ENCODE measurements at places on chromosomes 3 and 15. TPM values are rescaled to one million over a fixed set of nuclear protein-coding genes. Genes with fewer than 3 reads are reported as not detected.

- no peaks in the 10 kb centered on the region for H3K27me3 ChIP-seq
- no peaks in the 10 kb centered on the region for H3K36me3 ChIP-seq
- DNase-seq, result no peak
- H3K27ac ChIP-seq, result no peak overlapping the region
- H3K4me1 ChIP-seq, result peaks cover 3% of the 10 kb centered on the region
Measured at GRCh38 chr3:59810606-59811005, 760.8 kb upstream of the CFAP20DC start.

GRCh38 chr3:149180057-149180573, 41.5 kb downstream of the CP start:
- H3K4me1 ChIP-seq, result no peaks in the 10 kb centered on the region
- DNase-seq, result peak; percentile 27
- H3K27me3 ChIP-seq, result no peaks in the 10 kb centered on the region
- H3K27ac ChIP-seq, result peak overlapping the region; percentile 2

DNA sequence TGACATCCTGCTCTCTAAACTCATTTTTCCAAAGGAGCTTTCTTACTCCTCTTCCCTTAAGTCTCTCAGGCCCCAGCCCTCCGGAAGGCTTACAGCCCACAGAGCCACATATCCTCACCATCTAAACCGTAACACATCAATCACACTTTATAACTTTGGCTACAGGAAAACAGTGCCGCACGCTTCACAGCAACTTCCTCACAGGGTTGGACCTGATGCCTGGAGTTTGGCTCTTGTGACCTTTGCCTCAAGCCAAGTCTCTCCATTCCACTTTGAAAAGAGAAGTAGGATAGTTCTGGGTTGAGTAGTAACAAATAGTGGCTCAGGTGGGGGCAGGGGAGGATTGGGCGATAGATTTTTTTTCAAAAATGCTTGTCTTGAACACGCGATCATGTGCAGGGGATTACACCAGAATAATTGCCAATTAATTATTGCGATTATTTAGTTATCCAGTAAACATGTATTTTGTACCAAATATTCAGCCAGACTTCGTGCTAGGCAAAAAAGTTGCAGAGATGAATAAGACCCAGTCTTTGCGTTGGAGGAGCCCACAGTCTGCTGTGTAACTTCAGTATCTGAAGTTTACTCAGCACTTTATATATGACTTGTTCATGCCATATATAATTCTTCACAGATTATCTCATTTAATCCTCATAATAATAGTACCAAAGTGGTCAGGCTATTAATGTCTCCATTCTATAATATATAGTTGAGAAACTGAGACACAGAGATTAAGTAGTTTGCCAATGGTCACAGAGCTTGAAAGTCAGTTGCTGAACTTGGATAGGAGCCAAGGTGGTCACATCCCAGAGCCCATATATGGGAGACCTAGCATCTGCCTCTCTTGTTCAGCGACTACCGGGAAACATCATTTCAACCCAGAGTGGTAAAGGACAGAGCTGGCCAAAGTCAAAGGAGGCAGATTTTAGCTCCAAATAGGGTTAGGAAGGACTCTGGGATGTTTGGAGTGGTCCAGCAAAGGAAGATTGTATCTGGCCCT, 2.4 kb upstream of the ETV5 start:
- H3K4me1 ChIP-seq, result peaks cover 9% of the 10 kb centered on the region
- no peak overlapping the region for H3K4me3 ChIP-seq
- no peak for DNase-seq
- no peak overlapping the region for H3K27ac ChIP-seq

GRCh38 chr15:82140886-82141285, 95.1 kb upstream of the MEX3B start:
- DNase-seq, result peak; percentile 71
- no peak overlapping the region for H3K4me3 ChIP-seq
- peaks cover 4% of the 10 kb centered on the region for H3K36me3 ChIP-seq
- H3K27ac ChIP-seq, result no peak overlapping the region

GRCh38 chr3:189567766-189568420, 63.3 kb upstream of the TP63 start:
- no peaks in the 10 kb centered on the region for H3K4me1 ChIP-seq
- H3K27me3 ChIP-seq, result no peaks in the 10 kb centered on the region
- DNase-seq, result no peak
- H3K36me3 ChIP-seq, result no peaks in the 10 kb centered on the region
- no peak overlapping the region for H3K4me3 ChIP-seq

The TPRG1 gene
- total RNA-seq, result 13.8 TPM

DNA sequence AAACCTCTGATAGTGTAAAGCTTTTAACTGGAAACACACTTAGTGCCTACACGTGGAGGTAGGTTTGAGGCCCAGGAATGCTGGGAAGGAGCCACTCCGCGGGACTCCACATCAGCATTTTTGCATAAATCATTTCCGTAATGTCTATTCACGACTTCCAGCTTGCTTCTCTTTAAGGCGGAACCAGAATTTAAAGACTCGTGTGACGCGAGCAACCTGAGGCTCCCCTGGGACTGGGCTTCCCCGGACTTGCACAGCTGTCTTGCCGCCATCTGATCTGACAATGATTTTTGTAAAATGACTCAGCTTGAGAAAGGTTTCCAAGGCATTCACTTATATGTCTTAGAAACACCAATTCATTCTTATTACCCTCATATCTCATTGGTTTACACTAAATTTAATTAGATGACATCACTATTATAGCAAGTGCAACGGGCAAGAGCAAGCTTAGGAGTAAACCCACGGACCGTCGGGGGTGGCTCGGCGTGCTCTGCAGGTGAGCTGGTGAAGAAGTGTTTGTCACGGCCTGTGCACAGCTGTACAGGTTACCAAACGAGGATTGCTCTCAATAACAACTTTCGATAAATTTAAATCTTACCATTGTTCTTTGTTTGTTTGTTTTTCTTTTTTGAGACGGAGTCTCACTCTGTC, 95.2 kb downstream of the CHSY1 start:
- peaks cover 5% of the 10 kb centered on the region for H3K4me1 ChIP-seq
- no peak for DNase-seq

DNA sequence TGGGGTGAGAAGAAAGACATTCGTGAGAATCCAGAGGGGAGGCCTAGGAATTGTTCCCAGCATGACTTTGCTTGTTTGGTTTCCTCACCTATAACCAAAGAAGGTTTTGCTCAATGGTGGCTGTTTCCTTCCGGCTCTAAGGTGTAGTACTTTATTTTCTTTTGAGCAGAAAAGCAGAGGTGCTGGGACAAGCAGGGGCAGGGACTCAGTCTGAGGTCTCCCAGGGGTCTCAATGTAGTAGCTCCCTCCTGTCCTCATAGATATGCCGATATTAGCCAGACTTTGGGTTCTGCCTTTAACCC, 41.6 kb downstream of the ZBTB38 start:
- peak overlapping the region; percentile 79 for H3K27ac ChIP-seq
- H3K4me1 ChIP-seq, result peaks cover 29% of the 10 kb centered on the region
- no peak for DNase-seq
- no peak overlapping the region for H3K4me3 ChIP-seq

GRCh38 chr3:61741551-61741950, 180.2 kb downstream of the PTPRG start:
- H3K4me1 ChIP-seq, result no peaks in the 10 kb centered on the region
- no peak for DNase-seq
- no peaks in the 10 kb centered on the region for H3K27me3 ChIP-seq
- no peak overlapping the region for H3K27ac ChIP-seq
- no peaks in the 10 kb centered on the region for H3K36me3 ChIP-seq
- H3K4me3 ChIP-seq, result no peak overlapping the region

- H3K27me3 ChIP-seq, result no peaks in the 10 kb centered on the region
- no peak overlapping the region for H3K27ac ChIP-seq
- DNase-seq, result no peak
- no peaks in the 10 kb centered on the region for H3K36me3 ChIP-seq
- no peaks in the 10 kb centered on the region for H3K4me1 ChIP-seq
Measured at GRCh38 chr3:150912501-150912900, 7.3 kb upstream of the MINDY4B start.

DNA sequence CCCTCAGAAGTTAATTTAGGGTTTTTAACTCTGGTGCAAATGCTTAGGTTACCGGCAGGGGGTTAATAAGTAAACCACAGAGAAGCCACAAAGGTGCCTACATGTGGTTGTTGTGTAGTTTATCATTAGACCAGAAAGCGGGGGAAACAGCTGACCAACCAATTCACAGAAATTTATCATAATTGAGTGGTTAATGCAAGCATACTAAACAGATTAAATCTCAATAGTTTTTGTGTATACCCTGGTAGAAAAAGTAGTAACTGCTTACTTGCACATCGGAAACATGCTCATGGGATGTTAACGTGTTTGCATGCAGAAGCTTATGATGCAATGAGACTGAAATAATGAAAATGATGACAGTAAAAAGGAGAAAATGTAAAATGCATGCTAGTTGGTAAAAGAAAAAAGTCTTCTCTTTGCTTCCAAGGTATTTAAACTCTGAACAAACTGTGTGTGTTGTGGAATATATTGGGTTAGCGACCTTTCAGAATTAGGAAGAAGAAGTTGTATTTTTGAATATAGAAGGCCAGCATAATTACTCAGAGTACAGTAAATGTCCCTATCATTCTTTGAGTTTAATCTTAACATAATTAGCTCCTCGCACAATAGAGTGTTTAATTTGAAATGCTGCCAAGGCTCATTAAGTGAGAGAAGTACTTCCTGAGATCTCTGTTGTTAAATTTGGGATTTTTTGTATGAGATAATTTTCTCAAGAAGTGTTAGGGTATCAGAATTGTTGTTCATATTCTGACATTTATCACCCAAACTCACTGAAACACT, 316.2 kb downstream of the PTPRG start:
- H3K4me1 ChIP-seq, result peaks cover 25% of the 10 kb centered on the region
- H3K36me3 ChIP-seq, result no peaks in the 10 kb centered on the region
- no peaks in the 10 kb centered on the region for H3K27me3 ChIP-seq
- H3K4me3 ChIP-seq, result no peak overlapping the region
- DNase-seq, result no peak

DNA sequence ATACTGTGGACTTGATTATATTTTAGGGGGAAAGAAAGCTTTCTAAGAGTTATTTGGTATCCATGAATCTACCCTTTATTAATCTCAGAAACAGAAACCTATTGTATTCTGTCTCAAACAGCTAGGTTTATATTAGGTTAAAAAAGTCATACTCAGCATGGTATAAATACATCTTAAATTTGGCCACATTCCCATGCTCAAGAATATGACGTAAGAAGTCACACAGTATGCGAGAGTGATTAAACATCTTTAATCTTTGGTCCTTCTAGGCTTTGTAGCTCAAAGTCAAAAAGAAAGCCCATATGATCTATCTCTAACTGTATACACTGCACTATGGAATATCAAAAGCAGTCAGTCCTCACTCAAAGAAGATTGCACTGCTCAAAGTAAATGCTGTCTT, 131.4 kb downstream of the EPHA3 start:
- no peak for DNase-seq
- no peaks in the 10 kb centered on the region for H3K27me3 ChIP-seq
- H3K36me3 ChIP-seq, result no peaks in the 10 kb centered on the region
- no peaks in the 10 kb centered on the region for H3K4me1 ChIP-seq
- no peak overlapping the region for H3K4me3 ChIP-seq

The SKOR1 gene
- total RNA-seq, result 0.17 TPM

The COPS2 gene
- 46.3 TPM for total RNA-seq

The MCTP2 gene
- 34.9 TPM for total RNA-seq

DNA sequence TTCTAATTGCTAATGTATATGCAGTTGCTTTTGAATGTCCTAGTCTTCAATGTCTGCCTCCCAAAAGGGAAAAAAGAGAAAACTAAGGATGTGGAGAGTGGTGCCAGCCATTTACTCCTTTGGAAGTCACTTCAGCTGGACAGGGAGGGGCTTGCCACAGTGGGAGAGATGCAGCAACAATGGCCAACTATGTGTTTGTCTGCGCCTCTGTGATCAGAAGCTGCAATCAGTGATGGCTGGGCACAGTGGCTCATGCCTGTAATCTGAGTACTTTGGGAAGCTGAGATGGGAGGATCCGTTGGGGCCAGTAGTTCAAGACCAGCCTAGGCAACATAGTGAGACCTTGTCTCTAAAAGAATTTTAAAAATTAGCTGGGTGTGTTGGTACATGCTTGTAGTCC, 16.7 kb upstream of the CLRN1 start:
- H3K27me3 ChIP-seq, result no peaks in the 10 kb centered on the region
- H3K4me3 ChIP-seq, result no peak overlapping the region
- no peak overlapping the region for H3K27ac ChIP-seq
- no peaks in the 10 kb centered on the region for H3K36me3 ChIP-seq
- no peak for DNase-seq

The CLDN16 gene
- 2.0 TPM for total RNA-seq

The PEX5L gene
- 0.15 TPM for total RNA-seq

GRCh38 chr3:127566833-127567232, 23.7 kb downstream of the TPRA1 start:
- no peaks in the 10 kb centered on the region for H3K4me1 ChIP-seq
- H3K36me3 ChIP-seq, result no peaks in the 10 kb centered on the region
- H3K27ac ChIP-seq, result no peak overlapping the region
- no peak overlapping the region for H3K4me3 ChIP-seq
- no peak for DNase-seq

The RAB11A gene
- 313 TPM for total RNA-seq

The SPINK8 gene
- not detected for total RNA-seq

The C3orf33 gene
- total RNA-seq, result 4.9 TPM

DNA sequence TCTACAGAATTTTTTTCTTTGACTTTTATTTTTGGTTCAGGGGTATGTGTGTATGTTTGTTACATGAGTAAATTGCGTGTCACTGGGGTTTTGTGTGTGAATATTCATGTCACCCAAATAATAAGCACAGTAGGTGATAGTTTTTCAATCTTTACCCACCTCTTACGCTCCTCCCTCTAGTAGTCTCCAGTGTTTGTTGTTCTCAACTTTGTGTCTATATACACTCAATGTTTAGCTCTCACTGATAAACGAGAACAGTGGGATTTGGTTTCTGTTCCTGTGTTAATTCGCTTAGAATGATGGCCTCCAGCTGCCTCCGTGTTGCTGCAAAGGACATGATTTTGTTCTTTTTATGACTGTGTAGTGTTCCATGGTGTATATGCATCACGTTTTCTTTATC, 54.4 kb downstream of the MEF2A start:
- H3K4me1 ChIP-seq, result peaks cover 14% of the 10 kb centered on the region
- H3K4me3 ChIP-seq, result no peak overlapping the region
- no peak overlapping the region for H3K27ac ChIP-seq
- DNase-seq, result no peak
- H3K36me3 ChIP-seq, result no peaks in the 10 kb centered on the region

DNA sequence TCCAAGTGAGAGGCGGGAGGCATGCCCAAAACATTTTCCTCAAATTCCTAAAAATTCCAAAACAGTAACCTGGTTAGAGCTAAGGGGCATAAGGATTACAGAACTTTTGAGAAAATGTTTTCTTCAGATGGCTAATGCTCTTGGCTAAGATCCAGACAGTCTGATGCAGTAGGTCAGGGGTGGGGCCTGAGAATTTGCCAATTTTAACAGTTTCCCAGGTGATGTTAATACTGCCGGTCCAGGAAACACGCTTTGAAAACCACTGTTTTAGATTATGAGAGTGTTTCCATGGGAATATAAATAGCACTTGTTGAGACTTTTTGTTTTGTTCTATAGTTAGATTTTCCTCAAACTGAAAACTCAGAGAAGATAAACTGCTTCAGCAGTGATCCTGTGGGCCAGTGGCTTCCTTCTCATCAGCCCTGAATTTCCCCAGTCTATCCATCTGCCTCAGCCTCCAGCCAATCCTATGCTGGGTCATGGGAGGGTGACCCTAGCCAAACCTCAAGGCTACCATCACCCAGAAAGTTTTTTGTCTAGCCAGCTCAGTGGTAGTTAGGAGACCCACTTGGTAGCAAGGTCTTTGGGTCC, 71.6 kb upstream of the ACP3 start:
- no peak overlapping the region for H3K4me3 ChIP-seq
- no peaks in the 10 kb centered on the region for H3K4me1 ChIP-seq
- H3K27ac ChIP-seq, result no peak overlapping the region
- H3K27me3 ChIP-seq, result no peaks in the 10 kb centered on the region
- no peaks in the 10 kb centered on the region for H3K36me3 ChIP-seq
- peak; percentile 24 for DNase-seq

Data from lung (tissue), 17 donors.